ENCODE measurements at places on chromosomes 4 and X.

- DNase-seq: no peak
These were observed 11.3 kb downstream of the TBC1D1 start for GRCh38 chr4:37902212-37902611.

GRCh38 chrX:37701588-37701987, 16.0 kb downstream of the XK start:
- DNase-seq: no peak

GRCh38 chrX:11992271-11992670, 146.0 kb upstream of the FRMPD4 start:
- no peak for DNase-seq

DNA sequence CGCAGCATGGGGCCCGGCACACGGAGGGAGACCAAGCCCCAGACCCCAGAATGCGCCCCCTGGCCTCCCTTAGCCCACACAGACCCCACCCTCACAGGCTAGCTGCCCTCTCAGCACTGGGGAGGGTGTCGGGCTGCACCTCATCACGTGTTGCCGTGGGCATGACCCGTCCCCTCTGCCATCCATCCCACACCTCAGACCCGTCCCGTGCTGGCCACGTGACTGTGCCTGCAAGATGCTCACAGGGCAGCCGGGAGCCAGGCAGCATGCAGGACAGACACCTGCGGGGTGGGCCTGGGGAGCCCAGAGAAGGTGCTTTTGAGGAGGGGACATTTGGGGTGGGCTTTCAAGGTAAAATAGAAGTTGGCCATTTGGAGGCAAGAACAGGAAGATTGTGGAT, 4.8 kb downstream of the MSANTD1 start:
- no peak for DNase-seq

DNA sequence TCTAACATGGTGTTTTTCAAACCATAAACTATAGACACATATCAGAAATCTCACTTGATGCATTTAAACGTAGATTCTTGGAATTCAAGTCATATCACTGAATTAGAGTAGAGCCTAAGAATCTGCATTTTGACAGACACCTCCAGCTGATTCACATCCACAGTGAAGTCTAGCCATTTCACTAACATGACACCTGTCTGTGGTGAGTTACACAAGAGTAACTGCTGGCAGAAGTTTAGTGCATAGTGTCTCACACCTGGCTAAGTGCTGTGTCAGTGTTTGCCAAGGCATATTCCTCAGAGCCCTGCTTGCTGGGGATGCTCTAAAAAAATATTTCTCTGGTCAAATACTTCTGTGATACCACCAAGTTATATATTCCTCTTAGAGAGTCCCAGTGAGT, 237.5 kb upstream of the DIAPH2 start:
- no peak for DNase-seq

- no peak for DNase-seq
These were observed 1844.4 kb upstream of the PCDH10 start for GRCh38 chr4:131304686-131305085.

GRCh38 chr4:89204624-89205023, 93.3 kb downstream of the TIGD2 start:
- DNase-seq: no peak

DNA sequence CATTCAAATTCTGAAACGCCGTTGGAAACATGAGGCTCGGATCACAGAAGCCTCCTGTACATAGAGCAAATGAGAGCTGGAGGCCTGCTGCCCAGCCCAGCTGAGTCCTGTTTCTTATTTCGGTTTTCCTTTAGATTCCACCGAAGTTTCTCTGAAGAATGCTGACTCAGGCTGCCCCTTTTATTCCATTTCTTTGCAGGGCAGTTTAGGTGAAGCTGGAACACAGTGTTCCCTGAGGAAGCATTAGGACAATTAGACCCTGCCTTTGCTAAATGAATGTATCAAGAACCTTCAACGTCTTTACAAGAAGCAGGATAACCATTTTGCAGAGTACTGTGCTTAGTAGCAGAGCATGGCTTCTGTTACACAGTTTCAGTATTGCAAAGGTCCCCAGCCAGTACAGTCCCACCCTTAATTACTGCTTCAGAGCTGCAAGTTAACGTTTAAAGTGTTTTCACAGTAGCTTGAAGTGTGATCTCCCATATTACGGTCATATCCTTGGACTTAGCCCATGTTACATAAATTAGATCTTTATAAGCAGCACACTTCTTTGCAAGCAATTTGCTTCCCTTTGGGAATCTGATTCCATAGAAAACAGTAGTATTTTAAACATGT, 117.0 kb downstream of the TBL1X start:
- no peak for DNase-seq

- no peak for DNase-seq
These were observed 137.2 kb downstream of the UNC5C start for GRCh38 chr4:95411371-95412088.

DNA sequence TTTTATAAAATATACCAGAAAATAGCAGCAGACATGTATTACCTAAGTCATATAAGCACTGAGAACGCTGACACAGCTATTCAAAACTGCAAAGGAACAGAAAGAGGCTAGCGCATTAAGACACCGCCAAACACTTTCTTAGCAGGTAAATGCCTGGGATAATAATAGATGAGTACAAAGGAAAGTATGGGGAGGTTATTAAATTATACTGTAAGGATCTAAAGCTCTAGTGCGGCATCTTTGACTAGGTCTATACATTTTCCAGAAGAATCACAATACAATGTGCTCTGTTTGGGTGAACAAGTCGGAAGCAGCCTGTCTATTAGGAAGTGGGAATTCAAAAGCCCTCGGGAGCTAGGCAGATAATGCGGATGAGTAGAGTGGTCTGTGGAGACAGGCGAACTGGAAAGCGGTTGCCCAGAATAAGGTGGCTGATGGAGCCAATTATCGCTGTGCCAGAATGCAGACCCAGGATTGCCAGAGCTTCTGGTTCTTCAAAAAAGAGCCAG, 443.6 kb upstream of the TENM3 start:
- DNase-seq: no peak

DNA sequence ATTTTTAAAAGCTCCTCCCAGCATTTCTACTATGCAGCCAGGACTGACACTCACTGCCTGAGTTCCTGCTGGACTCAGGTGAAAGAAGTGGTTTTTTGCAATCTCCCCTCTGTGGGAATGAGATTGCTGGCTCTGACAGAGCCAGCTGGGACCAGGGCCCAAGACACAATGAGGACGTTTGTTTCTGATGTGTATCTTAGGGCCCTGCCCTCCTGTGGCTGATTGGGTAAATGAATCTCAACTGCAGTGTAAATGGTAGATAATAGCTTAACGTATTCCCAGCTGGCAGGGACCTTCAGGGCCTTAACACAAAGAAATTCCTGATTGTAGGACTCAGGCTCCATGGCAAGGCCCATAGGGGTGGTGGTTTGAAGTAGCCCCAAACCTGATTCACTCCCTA, 85.8 kb upstream of the PRPS1 start:
- DNase-seq: no peak

DNA sequence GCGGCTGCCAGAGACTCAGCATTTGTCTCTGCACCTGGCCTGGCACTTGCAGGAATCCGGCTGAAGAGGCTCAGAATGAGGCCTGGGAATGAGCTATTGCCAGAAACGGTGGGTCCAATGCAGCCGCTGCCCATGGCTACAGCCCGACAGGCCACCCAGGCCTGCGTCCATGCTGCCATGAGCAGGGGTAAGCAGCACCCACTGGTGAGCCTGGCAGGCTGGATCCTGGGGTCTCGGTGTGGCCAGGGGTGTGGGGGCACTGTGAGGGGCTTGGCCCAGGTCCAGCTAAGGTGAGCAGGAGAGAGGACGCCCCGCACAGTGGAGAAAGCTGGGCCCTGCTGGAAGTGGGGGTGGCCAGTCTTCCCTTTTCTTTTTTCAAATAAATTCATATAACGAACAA, 60.3 kb upstream of the MXD4 start:
- no peak for DNase-seq
